Ovary (tissue), 10 donors: ENCODE measurements at places on chromosomes 3 and 15. TPM values are rescaled to one million over a fixed set of nuclear protein-coding genes. Genes with fewer than 3 reads are reported as not detected.
A peak's percentile ranks its signal among the peaks of the same experiment; 100 is the strongest.

DNA sequence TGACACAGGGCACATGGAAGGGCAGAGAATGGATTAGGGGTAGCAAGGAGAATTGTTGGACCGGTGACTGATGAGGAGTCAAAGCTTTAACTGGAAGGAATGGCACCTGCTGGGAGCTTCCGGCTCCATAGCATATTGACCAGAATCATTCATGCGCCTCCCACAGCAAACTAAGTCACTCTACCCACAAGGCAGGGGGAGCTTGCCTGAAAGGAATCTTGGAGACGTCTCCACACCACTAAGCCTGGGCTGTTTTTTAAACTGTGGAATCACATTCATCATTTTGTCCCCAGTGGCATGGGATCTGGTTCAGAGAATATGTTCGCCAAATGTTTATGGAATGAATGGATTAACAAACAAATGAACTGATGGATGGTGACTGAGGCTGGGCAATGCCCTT lies 57.0 kb upstream of the ITGA11 start:
- no peak overlapping the region for H3K27ac ChIP-seq
- H3K36me3 ChIP-seq: no peaks in the 10 kb centered on the region
- no peaks in the 10 kb centered on the region for H3K27me3 ChIP-seq
- no peak overlapping the region for H3K4me3 ChIP-seq
- peaks cover 17% of the 10 kb centered on the region for H3K4me1 ChIP-seq

GRCh38 chr3:71356265-71356664 lies 227.3 kb downstream of the FOXP1 start:
- DNase-seq: no peak
- H3K27me3 ChIP-seq: no peaks in the 10 kb centered on the region
- no peak overlapping the region for H3K4me3 ChIP-seq

DNA sequence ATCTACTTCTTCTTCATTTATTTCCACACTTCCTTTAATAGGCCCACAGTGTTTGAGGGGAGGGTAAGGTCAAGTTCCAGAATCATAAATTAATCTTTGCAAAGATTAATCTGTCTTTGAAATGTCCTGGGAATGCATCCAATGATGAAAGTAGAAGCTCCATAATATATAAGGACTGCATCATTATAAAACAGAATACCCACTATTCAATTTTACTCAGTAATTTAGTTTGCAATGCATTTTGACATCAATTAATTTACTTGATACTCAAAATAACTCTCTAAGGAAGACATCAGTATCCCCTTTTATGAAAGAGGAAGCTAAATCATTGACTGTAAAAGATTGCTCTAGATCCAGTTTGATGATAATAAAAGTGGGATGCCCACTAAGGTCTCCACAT lies 777.2 kb downstream of the GRM7 start:
- no peaks in the 10 kb centered on the region for H3K4me1 ChIP-seq
- no peaks in the 10 kb centered on the region for H3K36me3 ChIP-seq
- DNase-seq: no peak
- H3K4me3 ChIP-seq: no peak overlapping the region

- H3K4me1 ChIP-seq: peaks cover 3% of the 10 kb centered on the region
- H3K27ac ChIP-seq: no peak overlapping the region
- H3K4me3 ChIP-seq: peak overlapping the region; percentile 28
- no peak for DNase-seq
Observed at GRCh38 chr3:65597226-65597951, 441.3 kb downstream of the MAGI1 start.

- no peaks in the 10 kb centered on the region for H3K4me1 ChIP-seq
- no peak for DNase-seq
- no peak overlapping the region for H3K27ac ChIP-seq
Observed at GRCh38 chr3:127639173-127640041, 10.4 kb downstream of the PODXL2 start.

DNA sequence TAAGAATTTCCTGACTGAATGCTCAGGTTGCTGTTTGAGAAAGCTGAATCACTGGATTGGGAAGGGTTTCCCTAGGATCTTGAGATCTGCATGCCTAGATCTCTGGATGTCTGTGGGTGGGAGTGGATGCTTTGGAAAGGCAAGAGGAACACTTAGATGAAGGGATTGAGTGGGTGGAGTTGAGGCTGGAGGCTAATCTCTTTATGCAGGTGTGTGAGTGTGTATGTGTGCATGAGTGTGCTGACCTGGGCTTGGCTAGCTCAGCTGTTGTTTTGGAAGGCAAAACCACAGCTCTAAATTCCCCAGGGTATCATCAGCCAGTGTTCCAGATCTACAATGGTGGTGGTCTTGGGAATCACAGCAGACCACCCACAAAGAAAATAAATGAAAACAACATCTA lies 60.5 kb downstream of the CLDN1 start:
- H3K27ac ChIP-seq: no peak overlapping the region
- H3K27me3 ChIP-seq: no peaks in the 10 kb centered on the region
- peaks cover 21% of the 10 kb centered on the region for H3K4me1 ChIP-seq
- no peak overlapping the region for H3K4me3 ChIP-seq
- no peak for DNase-seq

- peak overlapping the region; percentile 47 for H3K4me3 ChIP-seq
- no peaks in the 10 kb centered on the region for H3K27me3 ChIP-seq
- no peaks in the 10 kb centered on the region for H3K36me3 ChIP-seq
- peaks cover 16% of the 10 kb centered on the region for H3K4me1 ChIP-seq
- peak; percentile 35 for DNase-seq
Observed at GRCh38 chr3:52532838-52533622, 627 bp downstream of the NT5DC2 start.

DNA sequence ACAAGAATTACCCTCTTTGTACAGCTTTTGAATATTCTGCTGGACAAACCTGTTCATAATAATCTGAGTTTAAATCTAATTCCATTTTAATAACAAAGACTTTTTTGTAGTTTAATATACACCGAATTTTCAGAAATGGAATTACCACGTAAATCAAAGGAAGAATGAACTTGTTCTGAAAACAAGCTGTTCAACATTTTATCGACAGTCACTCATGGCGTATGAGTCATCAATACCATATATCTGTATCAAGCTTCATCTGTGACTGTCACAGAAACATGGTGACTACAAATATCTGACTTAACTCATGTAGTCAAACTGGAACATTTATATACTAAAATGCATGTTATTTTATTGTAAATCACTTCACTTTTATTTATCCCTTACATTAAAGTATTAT lies 90.0 kb downstream of the EFL1 start:
- no peaks in the 10 kb centered on the region for H3K27me3 ChIP-seq
- no peak for DNase-seq
- H3K4me3 ChIP-seq: no peak overlapping the region
- H3K4me1 ChIP-seq: peaks cover 1% of the 10 kb centered on the region
- no peak overlapping the region for H3K27ac ChIP-seq

The LIPC gene
- 0.60 TPM for total RNA-seq

The LNP1 gene
- total RNA-seq: 4.4 TPM

The GOLGA6B gene
- not detected for total RNA-seq

The PSTPIP1 gene
- 10.9 TPM for total RNA-seq

The CKMT1A gene
- 0.31 TPM for total RNA-seq
